Mesendoderm (in vitro differentiated cells): ENCODE measurements at places on chromosomes 3 and 15.
A peak's percentile ranks its signal among the peaks of the same experiment; 100 is the strongest.

- no peak for DNase-seq
These were observed 2.9 kb upstream of the SEMA3B start for GRCh38 chr3:50266017-50266416.

- no peak for DNase-seq
These were observed 125.3 kb upstream of the BCL6 start for GRCh38 chr3:187870360-187871203.

- no peak for DNase-seq
These were observed 172.8 kb downstream of the TAFA4 start for GRCh38 chr3:68759526-68760035.

DNA sequence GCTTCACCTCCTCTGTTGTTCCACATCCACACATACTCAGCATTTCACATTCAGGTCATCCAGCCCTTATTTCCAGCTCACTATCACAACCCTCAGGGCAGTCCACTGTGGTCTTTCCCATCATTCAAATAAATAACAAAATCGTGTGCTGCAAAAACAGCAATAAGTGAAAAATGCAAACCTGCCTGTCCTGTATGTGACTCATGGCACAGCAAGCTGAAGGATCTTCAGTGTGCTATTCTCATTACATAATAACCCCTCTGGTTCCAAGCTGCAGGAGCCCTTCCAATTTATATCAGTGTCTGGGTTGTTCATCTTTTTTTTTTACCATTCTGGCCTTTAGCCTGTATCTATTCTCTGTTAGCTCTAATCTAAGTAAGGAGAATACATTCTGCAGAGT lies 185.3 kb upstream of the UBE2E2 start:
- no peak for DNase-seq

DNA sequence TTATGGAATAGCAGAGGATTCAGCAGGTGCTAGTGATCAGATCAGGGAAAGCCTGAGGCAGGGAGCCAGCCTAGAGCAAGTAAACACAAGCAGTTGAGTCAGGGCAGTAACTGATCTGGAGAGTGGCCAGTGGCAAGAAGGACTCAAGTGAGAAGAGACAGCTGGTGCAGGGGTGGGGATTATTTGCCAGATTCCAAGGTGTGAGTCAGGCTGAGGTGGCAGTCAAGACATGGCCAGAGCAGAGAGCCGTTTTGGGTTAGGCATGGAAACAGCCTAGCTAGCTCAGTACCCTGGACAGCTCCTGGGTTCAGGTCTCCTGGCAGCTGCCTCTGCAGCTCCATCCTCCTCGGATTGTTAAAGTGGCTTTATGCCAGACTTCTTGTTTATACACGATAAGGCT lies 281.9 kb upstream of the ONECUT1 start:
- DNase-seq, result peak; percentile 92

GRCh38 chr3:146589899-146590508 lies 15.1 kb downstream of the PLSCR5 start:
- peak; percentile 35 for DNase-seq

DNA sequence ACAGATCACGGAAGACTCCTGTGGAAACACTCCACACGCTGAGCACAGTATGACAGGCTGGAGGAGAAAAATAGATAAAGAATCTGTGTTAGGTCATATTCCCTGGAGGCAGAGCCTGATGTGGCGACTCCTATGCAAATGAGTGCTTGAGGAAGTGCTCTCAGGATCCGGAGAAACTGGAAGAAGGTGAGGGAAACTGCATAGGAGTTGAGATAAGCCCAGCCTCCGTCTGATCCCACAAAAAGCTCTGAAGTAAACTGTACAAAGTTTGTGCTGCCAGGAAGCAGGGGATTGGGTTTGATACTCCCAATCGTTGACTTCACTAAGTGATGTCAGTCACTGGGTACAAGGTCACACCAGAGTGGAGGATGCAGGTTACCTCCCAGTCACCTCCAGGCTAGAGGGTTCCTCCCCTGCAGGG lies 33.4 kb downstream of the OSBPL10 start:
- DNase-seq, result peak; percentile 73

DNA sequence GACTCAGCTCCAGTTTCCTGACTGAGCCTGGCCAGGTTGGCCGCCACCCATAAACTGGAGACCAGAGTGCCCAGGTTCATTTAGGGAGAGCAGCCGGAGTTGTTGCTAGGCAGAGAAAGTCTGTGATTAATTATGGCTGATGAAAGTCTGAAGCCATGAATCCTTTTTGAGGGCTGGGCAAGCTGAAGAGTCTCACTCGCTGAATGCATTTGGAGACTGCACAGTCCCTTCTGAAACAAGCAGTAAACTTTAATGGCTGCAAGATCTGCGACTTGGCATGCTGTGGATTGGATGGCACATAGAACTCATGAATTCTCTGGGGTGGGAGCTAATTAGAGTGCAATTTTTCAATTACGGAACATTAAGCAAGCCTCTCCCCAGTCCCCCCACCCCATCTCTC lies 282.1 kb downstream of the RPLP1 start:
- DNase-seq, result no peak

- no peak for DNase-seq
These were observed 120.0 kb upstream of the GADL1 start for GRCh38 chr3:31014317-31015040.

DNA sequence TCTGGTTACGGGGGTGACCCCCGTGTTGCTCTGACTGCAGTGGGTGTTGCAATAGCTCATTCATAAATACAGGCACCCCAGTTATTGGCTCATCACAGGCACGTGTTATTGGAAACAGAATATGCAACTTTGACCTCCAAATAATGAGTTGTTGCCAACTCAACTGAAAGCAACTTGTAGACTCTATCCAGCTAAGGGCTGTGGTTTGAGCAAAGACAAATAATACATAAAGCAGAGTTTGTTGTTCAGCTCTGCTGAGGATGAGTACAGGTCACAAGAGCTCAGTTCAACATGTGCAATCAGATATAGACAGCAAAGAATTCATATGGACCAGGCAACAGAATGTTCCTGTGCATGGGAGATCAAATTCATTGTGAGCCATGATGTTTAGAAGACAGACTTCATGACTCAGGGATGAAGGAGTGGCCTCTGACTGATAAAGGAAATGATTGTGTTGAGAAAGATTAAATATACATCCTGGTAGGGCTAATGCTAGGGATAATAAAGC lies 87.6 kb upstream of the LRIG1 start:
- DNase-seq, result no peak

- no peak for DNase-seq
These were observed 23.9 kb downstream of the CHDH start for GRCh38 chr3:53822331-53822741.

DNA sequence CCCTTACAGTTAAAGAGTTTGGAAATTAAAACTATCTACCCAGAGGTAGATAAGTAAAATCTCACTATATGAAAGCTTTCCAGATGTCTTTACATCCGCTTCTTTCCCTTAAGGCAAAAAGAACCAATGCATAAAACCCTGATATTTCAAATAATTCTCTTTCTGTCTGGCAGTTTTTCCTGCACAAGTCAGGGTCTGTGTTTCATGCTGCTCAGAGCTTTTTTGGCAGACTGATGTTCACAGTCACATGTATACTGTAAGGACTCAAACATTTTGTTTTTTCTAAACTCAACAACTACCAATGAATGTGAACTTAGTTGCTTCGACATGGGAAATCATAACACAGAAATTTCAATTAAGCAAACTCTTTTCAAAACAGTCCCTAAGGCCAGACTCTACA lies 988.4 kb downstream of the EPHA3 start:
- DNase-seq, result no peak

- no peak for DNase-seq
These were observed 736.7 kb upstream of the DPPA4 start for GRCh38 chr3:110074095-110074494.

GRCh38 chr3:168081171-168081771 lies 14.5 kb downstream of the GOLIM4 start:
- no peak for DNase-seq

DNA sequence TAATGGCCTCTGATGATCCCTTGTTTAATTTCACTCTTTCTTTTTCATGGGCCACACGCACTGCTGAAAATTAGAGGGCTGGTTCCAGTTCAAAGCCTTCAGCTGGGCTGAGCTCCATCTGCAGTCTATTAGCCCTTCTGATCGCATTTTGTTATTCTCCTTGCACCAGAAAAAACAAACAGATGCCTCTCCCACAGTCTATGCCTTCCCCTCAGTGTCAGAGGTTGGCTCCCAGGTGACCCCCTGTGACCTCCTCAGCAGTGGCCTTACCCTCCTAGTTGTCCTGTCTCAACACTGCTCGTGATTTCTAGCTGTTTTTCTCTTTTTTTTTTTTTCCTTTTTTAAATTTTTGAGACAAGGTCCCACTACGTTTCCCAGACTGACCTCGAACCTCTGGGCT lies 77.1 kb upstream of the PRTG start:
- DNase-seq, result no peak

DNA sequence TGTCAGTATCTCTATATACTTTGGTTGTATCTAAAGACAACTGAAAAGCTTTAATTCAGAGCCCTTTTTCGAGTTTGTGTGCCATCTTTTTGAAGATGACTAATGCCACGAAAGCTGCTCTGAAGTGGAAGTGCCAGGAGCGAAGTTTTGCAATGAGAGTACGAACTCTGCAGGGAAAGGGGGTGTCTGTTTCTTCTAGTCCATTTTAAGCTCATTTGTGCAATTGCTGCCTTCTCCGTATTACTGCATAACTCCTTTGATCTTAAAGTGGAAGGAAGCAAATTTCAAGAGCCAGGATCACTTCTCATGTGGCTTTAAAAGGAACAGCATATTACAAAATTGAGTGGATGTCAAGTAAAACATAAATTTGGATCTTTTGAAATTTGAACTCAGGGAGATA lies 245.3 kb downstream of the FEZF2 start:
- no peak for DNase-seq

DNA sequence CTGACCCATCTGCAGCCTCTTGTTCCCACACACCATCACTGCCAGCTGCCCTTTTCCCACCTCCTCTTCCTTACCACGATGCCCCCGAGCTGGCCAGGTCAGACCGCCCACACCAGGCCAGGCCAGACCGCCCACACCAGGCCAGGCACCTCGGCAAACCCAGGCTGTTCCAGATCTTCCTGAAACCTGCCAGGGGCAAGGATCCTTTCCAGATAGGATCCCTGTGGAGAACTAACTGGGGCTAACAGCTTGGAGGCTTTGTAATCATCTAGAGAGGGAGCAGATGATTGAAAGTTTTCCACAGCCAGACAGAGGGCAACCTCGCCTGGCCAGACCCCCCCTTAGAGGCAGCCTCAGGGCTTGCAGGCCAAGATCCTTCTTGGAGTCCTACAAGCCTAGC lies 287.3 kb upstream of the TLE3 start:
- no peak for DNase-seq

DNA sequence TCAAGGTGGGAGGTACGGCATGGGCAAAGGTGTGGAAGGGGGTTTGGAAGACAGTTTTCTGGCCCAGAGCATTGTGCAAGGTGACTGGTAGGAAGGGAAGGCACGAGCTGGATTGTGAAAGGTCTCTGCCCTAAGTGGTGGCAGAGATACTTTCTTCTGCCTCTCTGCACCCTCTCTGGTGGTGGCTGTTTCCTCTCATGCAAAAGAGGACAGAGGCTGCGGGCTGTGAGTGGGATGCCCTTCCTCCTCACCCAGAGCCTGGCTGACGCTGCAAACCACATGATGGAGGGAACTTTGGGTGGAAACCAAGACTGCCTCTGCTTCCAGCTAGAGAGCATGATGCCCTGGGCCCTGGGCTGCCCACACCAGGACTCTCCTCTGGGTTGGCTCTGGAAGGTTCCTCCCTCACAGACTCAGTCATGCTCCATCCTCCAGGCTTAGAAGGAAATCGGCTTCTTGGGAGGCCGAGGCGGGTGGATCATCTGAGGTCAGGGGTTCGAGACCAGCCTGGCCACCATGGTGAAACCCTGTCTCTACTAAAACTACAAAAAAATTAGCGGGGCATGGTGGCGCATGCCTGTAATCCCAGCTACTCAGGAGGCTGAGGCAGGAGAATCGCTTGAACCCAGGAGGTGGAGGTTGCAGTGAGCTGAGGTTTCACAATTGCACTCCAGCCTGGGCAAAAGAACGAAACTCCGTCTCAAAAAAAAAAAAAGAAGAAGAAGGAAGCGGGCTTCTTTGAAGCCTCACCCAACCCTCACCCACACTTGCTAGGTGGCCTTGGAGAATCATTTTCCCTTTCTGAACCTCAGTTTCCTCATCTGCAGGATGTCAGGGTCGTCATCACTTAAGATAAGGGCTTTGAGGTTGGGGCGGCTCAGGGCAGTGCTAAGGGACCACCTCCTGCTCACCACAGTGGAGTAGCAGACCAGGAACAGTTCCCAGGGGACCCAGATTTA lies 8.3 kb downstream of the PSTPIP1 start:
- no peak for DNase-seq

DNA sequence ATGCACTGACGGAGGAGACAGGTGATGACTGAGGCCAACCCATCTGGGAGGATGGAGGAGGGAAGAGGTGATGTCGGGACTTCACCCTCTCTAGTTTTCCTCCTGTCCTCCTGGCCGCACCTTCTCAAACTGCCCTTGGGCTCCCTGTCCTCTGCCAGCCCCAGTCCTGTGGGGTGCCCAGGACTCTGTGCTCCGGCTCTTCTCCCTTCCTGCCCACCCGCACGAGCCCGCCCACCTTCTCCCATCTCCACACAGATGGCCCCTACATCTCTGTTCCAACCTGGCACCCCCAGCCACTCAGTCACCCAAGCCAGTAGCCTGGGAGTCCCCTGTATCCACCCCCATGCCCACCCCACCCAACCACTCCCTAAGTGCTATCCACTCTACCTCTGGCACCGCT lies 206.7 kb upstream of the LINGO1 start:
- no peak for DNase-seq

GRCh38 chr3:66297900-66298299 lies 77.1 kb downstream of the SLC25A26 start:
- no peak for DNase-seq

GRCh38 chr3:1883534-1883933 lies 215.1 kb upstream of the CNTN4 start:
- DNase-seq, result no peak

GRCh38 chr15:25670025-25670554 lies 193.0 kb downstream of the ATP10A start:
- DNase-seq, result peak; percentile 95

GRCh38 chr15:40130799-40131502 lies 22.3 kb upstream of the BMF start:
- DNase-seq, result no peak
